ENCODE measurements at places on chromosomes 3 and 15.

GRCh38 chr3:165742351-165742750 lies 94.9 kb downstream of the BCHE start:
- no peak for DNase-seq

GRCh38 chr3:179898024-179898423 lies 138.7 kb downstream of the PEX5L start:
- no peak for DNase-seq

- no peak for DNase-seq
Observed at GRCh38 chr15:80214910-80215309, 37.1 kb downstream of the CTXND1 start.

GRCh38 chr3:40213556-40213955 lies 96.0 kb upstream of the EIF1B start:
- DNase-seq = no peak

DNA sequence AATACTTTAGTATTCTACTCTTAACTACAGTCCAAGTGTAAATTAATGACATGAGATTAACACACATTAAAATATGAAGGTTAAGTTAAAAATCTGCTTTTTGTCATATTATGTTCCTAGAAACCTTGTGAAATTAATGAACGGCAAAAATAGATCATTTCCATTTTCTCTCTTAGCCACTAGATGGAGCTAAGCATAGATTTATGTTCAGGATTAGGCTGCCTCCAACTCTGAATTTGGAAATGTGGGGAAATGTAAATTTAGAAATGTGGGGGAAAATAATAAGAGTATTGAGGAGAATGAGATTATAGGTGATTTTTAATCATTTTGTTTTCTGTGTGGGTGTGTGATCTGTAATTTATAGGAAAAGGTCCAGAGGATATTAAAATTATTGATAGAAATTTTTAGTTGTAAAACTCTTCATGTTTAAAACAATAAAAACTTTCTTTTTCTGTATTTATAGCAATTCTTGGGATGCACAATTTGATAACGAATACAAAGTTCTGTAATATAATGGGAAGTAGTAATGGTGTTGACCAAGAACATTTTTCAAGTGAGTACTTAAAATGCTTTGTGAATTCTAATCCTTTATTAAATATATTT lies 59.2 kb downstream of the TMOD3 start:
- no peak for DNase-seq

GRCh38 chr3:128485282-128486204 lies 7.5 kb downstream of the GATA2 start:
- DNase-seq = no peak

DNA sequence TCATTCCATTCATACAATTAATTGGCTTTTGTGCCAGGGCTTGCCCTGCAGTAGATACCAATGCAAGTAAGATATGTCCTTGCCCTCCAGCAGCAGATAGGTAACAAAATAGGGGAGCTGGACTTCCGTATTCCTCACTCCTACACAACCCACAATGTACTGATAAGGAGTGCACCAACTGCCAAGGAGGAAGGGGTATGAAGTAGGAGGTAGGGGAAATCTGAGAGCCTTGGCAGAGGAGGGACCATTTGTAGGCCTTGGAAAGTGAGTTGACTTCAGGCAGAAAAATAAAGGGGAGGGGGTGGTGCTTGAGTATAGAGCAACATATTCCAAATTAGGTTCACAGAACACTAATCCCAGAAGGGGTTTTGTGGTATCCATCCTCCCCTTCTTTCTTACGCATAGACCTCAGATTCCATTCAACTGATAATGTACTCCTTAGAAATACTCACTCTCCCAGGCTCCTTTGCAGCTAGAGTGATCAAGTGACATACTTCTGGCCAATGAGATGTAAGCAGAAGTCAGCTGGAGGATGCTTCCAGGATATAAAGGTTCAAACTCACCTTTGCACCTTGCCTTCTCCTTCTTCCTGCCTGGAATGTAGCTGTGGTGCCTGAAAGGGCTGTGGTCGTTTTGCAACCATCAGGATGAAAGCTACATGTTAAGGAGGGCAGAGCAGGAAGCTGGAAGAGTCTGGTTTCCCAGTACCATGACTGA lies 127.1 kb upstream of the SMAD3 start:
- DNase-seq = no peak

DNA sequence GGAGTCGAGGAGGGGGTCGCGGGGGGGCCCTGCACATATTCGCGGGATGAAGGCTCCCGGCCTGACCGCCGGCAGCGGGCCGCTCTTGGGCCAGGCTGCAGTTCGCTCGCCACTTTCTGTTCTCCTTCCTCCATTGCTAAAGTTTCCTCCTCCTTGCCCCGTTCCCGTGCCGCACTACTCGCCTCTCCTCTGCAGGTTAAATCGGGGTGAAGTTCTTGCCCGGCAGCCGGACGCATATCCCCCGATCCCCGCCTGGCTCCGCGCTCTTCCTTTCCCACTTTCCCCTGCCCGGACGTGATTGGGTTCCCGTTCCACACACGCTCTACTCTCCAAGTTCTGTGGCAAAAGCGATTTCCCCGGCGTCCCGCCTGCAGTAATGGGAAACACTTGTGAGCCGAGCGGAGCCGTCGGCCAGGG lies 556 bp downstream of the CRYBG3 start:
- DNase-seq = no peak

DNA sequence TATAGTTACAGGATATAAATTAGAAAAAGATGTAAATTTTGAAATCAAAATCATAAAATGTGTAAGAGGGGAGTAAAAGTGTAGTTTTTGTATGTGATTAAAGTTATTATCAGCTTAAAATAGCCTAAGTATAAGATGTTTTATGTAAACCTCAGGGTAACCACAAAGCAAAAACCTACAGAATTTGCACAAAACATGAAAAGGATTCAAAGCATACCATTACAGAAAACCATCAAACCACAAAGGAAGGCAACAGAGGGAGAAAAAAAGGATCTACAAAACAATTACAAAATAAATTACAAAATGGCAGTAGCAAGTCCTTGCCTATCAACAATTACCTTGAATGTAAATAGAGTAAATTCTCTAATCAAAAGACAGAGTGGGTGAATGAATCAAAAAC lies 36.7 kb upstream of the MYLK start:
- DNase-seq = no peak

DNA sequence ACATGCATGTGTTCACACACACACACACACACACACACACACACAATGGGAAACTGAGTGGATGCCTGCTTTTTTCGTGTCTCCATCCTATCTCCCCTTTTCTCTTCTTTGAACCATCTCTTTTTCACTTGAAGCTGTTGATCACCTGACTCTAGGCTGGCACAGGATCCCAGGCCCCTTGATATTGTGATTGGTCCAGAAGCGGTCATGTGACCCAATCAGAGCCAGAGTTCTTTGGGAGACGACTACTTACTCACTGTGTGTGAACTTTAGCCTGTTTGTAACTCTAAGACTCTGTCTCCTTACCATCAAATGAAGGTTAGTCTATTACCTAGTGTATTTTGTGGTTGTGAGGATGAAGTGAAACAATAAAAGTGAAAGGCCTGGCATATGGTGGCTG lies 172.9 kb downstream of the ADAMTS9 start:
- no peak for DNase-seq

GRCh38 chr3:192366916-192367315 lies 360.4 kb downstream of the FGF12 start:
- no peak for DNase-seq

DNA sequence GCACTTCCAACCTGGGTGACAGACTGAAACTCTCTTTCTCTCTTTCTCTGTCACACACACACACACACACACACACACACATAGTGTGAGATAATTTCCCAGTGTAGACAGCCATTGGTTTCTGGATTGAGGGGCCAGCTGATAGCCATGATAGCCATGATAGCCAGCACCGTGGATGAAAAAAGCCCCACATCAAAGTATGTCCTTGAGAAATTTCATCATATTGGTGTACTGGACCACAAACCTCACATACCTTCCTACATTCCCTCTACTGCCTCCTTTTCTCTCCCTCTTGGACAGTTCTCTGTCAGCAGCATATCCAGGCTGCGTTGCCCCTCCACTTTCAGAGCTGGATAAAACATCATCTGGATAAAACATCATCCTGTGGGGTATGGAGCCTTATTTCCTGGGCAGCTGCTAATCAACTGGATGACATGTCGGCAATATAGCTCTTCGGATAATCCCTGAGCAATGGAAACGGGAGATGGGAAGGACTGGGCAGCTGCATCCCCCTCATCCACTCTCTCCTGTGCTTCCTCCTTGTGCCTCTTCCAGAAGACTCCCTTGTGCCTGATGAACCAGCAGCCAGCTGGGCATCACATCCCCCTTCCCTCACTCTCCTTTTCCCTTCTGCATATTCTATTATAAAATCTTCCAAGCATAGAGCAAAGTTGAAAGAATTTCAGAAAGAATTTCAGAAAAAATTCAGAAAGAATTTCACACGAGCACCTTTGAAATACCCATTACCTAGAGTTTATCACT lies 39.3 kb downstream of the GRK7 start:
- no peak for DNase-seq

DNA sequence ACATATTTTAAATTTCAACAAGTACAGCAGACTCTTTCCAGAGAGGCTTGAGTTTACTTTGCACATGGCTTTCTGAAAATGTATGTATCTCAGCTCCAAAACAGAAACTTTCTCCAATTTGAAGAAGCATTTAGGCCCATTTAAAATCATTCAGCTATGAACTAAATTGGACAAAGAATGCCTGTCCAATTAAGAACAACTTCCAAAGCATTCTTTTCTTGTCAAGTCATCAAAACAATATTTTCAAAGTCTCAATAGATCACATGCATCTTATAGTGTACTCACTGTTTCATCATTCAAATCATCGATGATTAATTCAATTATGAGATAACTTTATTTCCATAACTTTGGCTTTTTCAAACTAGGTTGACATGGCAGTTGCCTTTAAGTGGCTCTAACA lies 95.2 kb downstream of the KBTBD8 start:
- no peak for DNase-seq

DNA sequence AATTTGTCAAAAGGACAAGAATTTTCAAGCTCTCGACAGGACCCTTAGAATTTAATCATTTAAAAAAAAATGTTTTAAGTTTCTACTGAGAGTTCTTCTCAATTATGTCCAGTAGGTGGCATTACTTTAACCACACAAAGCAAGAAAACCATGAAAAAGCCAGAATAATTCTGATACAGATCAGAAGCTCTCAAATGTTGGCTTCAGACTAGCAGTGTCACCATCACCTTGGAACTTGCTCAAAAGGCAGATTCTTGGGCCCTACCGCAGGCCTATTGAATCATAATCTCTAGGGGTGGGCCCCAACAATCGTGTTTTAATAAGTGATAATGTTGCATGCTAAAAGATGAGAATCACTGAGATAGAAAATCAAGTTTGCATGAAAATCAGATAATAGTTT lies 99.5 kb upstream of the KCNMB2 start:
- DNase-seq = no peak

DNA sequence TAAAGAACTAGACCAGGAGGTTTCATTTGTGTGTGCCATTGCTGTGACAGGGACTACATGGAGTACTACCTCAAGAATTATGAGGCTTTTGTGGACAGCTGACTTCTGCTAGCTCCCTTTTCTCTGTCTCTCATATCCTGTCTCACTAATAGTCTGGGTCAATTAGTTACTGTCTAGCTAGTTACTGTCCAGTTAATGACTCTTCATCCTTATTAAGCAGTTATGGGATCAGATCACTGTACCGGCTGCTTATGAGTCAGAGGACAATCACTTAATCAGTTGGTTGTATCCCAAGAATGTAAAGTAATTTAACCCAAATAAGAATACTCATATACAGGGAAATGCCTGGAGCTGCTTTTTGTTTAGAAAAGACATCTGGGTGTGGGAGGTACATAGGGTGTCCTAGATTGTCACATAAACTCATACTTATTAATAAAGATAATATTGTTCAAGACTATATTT lies 158.0 kb downstream of the CDIN1 start:
- DNase-seq = no peak

- no peak for DNase-seq
Observed at GRCh38 chr3:10628891-10629670, 123.7 kb upstream of the ATP2B2 start.

GRCh38 chr3:172467170-172467824 lies 19.0 kb upstream of the GHSR start:
- DNase-seq = no peak

DNA sequence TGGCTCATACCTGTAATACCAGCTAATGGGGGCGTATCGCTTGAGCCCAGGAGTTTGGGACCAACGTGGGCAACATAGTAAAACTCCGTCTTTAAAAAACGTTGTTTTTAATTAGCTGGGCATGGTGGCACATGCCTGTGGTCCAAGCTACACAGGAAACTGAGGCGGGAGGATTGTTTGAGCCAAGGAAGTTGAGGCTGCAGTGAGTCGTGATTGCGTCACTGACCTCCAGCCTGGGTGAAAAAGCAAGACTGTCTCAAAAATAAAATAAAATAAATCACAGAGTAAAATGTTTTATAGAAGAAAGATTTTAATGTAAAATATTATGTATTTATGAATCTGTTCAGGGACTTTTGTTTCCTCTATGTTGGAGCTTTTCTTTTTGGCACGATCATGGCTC lies 15.3 kb upstream of the STRIT1 start:
- DNase-seq = no peak

GRCh38 chr3:36232797-36233489 lies 147.4 kb upstream of the STAC start:
- no peak for DNase-seq

DNA sequence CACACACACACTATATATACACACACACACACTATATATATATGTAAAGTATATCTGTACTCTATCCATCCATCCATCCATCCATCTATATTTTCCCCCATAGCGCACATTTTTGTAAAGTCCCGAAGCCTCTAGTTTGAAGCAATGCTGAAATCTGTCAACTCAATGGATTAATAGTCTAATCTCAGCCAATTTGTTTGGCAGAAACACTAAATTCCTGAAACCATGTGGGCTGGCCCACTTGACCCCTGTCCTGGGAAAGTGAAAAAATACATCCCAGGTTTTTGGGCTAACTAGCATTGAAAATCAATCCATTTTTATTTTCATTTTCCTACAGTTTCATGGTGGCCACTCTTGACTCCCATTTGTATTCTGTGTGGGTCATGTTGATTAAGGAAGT lies 166.7 kb downstream of the SLCO3A1 start:
- DNase-seq = no peak

DNA sequence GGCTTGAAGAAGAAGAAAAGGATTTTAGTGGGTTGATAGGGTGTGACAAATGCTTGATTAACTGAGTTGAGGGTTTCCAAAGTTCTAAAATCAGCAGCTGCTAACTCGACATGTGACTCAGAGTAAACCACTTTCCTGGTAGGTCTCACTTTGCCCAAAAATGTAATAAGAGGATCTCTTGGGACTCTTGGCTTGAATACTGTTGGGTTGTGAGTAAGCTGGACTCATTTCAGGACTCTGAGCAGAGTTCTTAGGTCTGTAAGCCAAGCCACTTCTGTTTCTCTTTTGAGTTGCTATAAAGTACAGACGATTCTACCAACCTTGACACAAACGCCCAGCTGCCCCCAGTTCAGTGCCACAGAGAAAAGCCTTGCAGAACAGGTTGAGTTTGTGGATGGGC lies 241.1 kb downstream of the ZNF621 start:
- DNase-seq = no peak

GRCh38 chr3:180875124-180875698 lies 37.3 kb upstream of the FXR1 start:
- no peak for DNase-seq

- DNase-seq = no peak
Observed at GRCh38 chr3:186825872-186826409, 16.6 kb upstream of the ADIPOQ start.
